ENCODE measurements at places on chromosomes 7 and 10.

DNA sequence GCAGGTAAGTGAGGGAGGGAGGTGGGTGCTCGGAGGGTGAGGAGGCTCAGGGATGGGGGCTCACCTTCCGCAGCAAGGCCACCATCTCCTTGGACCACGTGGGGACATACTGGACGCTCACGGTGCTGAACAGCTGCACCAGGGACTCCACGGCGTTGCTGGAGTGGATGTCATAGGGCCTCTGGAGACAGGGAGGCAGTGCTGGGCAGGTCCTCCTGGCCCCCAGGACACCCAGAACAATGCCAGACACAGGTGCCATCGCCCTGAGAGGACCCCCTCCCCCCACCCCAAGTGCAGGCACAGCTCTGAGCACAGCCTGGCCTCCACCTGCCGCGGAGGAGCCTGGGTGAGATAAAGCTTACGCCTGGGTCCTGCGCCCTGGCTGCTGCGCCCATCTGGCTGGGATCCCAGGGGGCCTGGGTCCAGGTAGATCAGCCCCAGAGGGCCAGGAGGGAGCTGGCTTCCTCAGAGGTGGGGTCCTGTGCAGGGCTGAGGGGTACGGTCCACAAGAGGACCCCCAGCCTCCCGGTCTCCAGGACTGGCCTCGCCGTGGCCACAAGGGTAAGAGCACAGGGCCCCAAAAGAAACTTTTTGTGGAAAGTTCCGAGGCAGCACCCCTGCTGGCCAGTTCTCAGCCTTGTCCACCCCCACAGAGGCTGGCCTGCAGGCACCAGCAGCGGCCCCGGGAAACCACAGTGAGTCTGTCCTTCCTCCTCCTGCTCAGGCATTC, 37.8 kb downstream of the DPYSL4 start:
- DNase-seq: no peak

- no peak for DNase-seq
Observed at GRCh38 chr7:158861936-158862704, 5.8 kb downstream of the DYNC2I1 start.

DNA sequence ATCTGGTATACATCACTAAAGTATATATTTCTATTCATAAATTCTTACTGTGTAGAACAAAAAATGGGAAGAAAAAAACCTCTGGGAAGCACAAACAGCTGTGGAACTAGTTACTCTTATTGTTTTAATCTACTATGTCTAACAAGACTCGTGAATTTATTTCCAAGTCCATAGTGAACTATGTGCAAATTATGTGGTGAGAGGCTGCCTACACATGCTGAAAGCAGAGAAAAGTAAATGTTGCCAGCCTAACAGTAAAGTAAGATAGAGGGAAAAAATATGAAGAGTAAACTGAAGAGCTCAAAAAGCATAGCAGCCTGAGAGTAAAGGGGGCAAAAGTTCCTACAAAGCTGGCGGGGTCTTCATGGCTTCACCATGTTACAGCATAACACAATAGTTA, 3.0 kb downstream of the GDI2 start:
- DNase-seq: no peak

DNA sequence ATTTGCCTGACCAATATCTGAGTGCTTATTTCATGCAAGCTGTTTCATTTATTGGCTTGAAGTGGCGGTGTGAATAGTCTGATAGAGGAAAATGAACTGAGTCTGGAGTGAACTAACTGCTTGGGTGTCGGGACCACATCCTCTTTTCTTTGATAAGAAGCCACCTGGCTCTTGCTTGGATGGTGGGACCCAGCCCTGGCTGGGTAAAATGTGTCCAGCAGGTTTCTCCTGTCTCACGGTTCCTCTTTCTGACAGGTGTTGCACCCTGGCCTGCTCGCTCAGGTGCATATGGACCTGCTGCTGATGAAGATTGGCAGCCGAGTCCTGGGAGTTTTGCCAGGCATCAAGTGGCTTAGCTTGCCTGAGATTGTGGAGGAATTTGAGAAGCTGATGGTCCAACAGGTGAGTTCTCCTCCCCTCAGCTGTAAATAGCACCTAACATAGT, 1.6 kb downstream of the ADCK2 start:
- DNase-seq: peak; percentile 33

DNA sequence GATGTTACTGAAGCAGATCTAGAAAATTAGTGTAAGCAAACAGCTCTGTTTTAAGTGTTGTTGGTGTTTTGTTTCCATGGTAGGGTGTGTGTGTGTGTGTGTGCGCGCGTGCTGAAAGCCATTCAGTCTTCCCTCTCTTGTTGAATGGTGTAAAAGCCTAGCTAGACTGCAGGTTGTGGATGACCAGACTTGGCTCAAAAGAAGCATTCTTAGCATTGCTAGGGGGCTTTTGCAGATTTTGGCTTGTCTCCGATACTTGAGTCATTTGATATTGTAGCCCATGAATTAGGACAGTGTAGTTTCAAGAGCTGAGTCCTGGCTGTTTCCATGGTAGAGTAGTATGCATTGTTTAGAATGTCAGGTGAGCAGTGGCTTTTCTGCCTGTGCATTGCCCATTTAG, 99.1 kb downstream of the SND1 start:
- peak; percentile 25 for DNase-seq

- no peak for DNase-seq
Observed at GRCh38 chr7:90621747-90622140, 25.6 kb downstream of the CDK14 start.

Data from NCI-H69 (cell line).